ENCODE measurements at places on chromosomes 7 and 10.

DNA sequence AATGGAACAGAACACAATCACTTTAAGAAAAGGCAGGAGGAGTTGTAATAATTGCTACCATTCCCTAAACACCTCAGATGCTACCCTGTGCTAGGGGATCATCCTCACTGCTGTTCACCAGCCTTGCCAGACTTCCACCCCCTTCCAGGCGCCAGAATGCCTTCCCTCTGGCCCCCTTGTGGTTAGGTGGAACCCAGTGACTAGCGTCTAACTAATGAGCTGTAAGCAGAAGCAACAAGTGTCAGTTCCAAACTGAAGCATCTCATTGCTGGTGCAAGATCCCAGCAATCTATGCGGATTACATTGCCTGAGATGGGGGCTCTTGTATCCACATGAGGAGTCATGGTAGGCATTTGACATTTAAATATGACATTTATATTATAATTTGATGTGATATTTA lies 86.6 kb downstream of the FRMD4A start:
- DNase-seq = no peak

DNA sequence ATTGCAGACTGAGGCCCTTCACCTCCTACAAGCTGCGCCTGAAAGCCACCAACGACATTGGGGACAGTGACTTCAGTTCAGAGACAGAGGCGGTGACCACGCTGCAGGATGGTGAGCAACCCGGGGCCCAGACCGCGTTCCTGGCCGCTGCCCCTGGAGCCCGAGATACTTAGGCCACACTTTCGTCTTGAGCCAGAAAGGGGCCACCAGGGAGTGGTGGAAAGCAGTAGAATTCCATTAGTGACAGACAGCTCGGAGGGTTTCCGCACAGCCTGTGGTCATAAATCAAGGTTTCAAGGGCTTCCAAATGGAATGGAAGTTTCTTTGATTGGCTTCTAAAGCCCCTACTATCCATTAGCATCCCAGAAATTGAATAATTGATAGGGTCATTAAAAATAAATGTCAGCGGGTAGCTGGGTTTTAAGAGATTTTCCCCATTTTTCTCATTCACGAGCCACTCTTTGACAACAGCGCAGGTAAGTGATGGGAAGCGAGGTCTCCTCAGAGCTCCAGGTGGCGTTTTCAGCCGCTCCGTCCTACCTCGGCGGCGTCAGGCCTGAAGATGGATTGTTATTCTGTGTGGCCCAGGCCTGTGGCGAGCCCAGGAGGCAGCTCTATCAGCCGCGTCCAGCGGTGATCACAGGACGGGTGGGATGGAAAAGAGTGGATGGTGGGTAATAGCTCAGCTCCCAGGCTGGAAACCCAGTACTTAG lies 523.5 kb upstream of the FOXK1 start:
- DNase-seq = no peak

GRCh38 chr10:5844345-5845055 lies 31.3 kb upstream of the GDI2 start:
- DNase-seq = no peak

DNA sequence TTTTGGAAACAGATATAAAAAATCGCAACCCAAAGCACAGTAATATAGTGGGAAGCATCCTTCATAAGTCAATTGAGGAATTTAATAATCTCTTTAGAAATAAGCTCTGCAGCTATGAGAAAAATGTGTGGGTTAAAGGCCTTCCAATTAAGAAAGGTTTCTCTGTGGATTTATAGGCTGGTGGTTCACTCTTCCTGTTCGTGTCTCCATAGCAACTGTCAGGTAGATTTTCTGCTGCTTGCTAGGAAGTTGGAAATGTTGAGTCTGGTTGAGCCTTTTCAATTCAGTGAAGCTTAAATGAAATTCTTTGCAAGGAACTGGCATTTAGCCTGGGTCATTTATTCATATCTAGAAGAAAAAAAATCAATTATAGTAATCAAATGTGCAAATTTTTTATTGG lies 652.8 kb upstream of the CELF2 start:
- DNase-seq = no peak

DNA sequence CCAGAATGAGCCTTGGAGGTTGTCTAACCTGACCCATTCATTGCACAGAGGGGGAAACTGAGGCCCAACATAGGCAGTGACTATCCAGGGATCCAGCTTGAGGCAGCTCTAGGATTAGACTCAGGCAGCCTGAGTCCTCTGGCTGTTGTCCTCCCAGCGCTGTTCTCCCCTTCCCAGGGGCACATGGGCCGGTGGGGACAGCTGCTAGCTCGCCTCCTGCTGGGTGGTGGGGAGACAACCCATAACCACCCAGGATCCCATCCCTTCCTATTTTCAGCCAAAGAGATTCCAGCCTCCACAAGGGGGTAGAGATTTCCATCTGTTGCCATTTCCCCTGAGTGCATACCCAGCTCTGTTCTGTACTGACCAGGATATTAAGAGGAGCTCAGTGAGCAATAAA lies 145.1 kb upstream of the GPR26 start:
- DNase-seq = no peak

DNA sequence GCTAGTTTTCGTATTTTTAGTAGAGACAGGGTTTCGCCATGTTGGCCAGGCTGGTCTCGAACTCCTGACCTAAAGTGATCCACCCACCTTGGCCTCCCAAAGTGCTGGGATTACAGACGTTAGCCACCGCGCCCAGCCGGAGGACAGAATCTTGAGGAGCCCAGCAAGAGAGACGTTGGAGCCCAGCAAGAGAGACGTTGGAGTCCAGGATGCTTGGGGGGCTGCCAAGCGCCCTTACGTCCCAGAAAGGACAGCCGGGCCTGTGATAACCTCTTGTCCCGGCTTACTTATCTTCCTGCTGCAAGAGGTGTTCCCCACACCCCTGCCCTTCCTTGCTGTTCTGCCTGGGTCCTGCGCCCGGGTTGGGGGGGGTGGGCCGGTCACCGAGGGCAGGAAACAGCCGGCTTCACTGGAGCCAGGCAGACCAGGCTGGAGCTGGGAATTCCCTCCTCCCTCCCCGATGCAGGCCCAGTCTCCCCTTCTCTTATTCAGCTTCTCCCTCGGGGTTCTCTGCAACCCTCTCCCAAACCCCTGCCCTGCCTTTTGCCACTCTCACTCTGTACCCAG lies 1.9 kb upstream of the EPHB4 start:
- no peak for DNase-seq

DNA sequence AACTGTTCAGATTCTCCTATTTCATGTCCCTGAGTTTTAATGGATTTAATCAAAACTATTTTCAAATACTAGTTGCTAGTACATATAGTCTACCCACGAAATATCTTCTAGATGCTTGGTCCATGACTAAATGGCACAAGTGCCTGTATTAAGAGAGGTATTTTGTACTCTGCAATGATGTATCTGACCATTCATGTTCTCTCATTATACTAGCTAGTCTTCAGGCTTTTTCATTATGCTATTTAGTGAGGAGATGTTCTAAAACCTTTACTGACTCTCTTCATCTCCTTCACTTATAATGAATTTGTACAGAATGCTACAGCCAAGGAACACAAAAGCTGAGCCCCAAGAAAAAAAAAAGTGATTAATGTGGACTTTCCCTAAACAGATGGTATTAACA lies 222.5 kb downstream of the AHR start:
- DNase-seq = no peak

GRCh38 chr10:21053953-21054690 lies 157.0 kb upstream of the NEBL start:
- DNase-seq = no peak

- no peak for DNase-seq
Observed at GRCh38 chr7:151211155-151211772, 976 bp upstream of the H2BK1 start.

GRCh38 chr7:38351601-38352000 lies 78.2 kb upstream of the TARP start:
- no peak for DNase-seq

DNA sequence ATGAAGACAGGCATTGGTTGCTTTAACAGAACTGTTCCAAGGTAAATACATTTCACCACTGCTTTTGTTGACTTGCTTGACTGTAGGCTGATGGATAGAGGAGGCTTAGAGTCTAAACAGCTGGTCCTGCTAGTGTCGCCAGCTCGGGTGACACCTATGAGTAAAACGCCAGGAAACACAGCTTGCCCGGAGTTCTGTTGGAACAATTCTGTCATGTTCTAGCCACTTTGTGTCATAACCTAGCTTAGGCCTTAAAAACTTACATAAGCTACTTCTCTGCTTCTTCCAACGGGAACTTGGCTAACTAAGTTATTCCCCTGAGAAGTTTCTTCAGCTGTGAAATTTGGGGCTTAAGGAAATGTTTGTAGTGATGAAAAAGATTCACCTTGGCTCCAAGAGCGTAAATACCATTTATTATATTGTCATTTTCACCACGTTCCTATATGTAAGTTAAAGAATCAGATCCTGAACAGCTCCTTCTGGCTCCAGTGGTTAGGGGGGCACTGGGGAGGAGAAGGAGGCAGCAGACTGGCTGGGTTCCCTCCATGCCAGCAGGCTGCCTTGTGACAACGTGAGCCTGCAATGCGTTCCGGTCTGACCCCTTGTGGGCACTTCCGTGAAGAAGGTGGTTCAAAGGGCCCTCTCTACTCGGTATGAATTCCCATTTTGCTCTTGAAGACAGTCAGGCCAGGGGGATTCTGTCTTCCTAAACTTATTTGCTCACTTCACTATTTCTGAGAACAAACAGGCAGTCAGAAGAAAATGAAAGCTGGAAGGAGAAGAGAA lies 253.2 kb downstream of the BMPER start:
- DNase-seq = no peak

DNA sequence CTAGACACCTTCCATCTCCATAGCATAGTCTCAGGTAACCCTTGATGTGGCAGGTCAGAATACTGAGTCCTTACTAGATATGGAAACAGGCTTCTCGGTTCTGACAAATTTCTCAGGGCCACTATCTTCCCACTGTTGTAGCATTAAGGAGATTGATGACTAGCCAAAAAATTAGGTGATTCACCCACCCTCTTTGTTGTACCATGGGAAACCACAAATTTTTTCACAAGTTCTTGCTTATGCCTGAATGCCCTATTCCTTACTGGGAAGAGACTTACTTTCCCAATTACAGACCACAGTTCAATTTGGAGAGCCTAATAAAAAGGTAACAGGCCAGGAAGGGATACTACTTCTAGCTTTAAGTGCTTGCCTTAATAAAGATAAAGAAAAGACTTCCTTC lies 948.8 kb downstream of the GRM8 start:
- DNase-seq = no peak

DNA sequence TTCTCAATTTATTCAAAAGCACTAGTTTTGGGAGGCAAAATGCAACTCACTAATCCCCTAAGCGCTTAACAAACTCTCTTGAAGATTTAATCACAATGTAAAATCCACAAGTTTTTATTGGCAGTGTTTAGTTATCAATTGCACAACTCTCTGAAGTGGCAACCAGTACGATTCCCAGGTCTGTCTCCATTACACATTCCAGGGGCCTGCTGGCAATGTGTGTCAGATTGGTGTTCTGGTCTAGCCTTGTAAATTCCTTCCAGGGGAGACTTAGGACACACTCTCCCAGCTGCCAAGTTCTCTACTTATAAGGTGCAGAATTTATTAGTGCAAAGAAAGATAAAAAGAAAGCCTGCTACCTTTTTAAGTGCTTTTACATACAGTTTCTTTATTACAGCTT lies 164.7 kb upstream of the HPS1 start:
- DNase-seq = no peak

GRCh38 chr7:81298951-81299666 lies 380.3 kb upstream of the SEMA3C start:
- DNase-seq = no peak

DNA sequence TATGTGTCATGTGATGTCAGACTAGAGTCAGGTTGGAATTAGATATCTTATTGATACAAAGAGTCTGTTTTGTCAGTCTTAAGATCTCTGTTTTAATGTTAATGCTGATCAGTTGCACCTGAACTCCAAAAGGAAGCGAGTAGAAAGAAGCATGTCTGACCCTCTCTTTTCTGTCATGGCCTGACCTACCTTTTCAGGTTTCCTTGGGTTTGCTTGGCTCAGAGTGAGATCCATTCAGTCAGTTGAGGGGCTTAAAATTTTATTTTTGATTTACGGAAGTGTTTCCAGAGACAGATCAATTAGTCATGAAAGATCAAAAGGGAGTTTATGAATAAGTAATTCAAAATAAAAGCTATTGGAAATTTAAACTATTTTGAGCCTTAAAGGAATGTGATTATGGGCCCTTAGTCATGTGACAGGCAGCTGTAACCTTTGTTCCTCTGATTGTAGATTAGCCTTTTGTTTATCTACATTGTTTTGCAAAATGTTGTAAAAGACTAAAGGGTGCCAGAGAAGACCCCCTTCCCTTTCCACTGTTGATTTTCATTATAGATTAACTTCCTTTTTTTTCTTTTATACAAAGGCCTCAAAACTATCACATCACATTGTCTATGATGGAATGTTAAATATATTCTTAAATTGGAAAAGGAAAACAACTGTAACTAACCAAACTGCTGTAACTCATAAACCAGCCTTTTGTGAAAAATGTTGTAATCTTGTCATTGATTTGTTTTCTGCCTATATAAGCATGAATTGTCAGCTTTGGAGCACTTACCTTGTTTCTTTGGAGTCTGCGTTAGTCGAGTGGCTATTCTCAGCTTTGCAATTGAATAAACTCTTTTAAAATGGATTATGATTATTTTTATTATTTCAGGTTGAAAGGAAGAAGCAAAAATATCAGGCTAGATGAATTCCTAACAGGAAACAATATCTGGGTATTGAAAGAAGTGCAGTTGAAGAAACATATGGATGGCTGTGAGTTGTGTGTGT lies 195.5 kb upstream of the MBL2 start:
- no peak for DNase-seq

DNA sequence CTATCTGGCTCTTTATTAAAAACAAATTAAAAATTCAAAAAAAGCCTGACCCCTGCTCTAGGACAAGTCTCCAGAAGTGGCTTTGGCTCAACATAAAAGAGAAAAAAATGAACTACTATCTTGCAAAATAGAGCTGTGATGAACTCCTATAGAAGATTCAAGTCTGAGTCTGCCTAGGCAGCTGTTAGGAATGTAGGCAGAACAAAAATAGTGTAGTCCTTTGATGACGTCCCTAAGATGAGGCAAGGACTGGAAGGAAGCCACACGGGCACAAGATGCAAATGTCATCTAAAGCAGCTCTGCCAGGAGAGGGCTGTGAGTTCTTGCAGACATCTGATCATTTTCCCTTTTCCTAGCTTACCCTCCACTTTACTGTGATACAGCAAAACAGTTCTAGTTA lies 20.5 kb downstream of the ASNS start:
- no peak for DNase-seq

- no peak for DNase-seq
Observed at GRCh38 chr7:133190172-133190528, 62.7 kb upstream of the EXOC4 start.

DNA sequence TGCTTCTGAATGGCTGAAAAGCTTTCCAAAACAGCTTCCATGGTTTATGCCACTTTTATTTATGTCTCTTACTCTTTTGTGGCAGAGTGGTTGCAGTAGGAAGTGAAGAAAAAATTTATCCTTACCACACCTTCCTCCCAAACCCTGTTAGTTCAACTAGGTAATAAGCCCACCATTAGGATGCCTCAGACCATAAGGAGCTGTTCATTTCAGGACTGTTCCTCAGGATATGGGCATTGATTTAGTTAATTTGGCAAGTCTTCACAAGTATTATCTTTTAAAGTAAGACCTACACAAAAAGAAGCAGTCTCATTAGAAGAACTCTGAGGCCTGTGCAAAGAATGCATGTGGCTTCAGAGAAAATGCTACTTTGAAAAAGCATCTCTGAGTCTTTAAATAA lies 82.9 kb upstream of the PDLIM1 start:
- no peak for DNase-seq
